Activated T-cell treated with anti-CD3 and anti-CD28 coated beads for 24 hours (primary cell): ENCODE measurements at places on chromosomes 4 and X.

- DNase-seq, result no peak
These were observed 43.9 kb upstream of the FAM9A start for GRCh38 chrX:8845060-8845459.

DNA sequence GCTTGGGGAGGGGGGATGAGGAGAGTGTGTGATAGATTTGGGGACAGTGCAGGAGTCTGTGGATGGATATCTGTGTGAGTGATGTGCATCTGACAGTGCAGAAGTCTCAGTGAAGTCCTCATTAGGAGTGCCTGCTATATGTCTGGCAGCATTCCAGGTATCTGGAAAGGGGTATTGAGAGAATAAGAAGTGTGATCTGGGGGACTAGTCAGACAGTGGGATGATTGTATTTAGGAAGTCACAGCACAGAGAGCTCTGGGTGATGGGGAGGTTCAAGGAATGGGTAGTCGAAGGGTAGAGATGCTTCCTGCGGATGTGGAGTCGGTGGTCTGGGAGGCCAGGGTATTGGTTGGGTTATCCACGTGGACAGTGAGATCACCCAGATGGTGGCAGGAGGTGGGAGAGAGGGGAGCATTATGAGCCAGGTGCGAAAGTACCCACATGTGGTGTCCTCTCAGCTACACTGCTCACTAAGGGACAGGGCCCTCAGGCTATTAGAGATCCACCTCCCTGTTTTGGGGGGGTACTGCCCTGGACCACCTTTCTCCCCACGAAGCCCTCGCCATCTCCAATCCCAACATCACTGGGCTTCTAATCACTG, 9.8 kb downstream of the MAGED2 start:
- DNase-seq, result no peak

- DNase-seq, result no peak
These were observed 45.7 kb upstream of the INTU start for GRCh38 chr4:127586922-127587571.

DNA sequence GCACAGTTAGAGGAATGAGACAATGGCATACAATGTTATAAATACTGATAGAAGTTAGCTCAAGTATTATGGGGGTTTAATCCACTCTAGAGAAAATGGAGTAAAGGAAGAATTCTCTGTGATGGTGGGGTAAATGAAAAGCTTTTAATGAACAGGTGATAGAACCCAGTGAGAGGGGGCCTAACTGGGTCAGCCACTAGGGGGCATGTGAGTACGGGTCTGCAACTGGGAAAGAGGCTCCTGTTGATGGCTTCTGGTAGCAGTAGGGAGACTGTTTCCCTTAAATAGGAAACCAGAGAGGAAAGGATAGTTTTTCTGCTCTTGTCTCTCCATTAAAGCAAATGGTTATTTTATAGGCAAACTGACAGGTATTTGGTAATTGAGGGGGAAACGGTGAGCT, 132.8 kb upstream of the GPR101 start:
- DNase-seq, result no peak

- no peak for DNase-seq
These were observed 366.0 kb downstream of the BCOR start for GRCh38 chrX:39731735-39732134.

DNA sequence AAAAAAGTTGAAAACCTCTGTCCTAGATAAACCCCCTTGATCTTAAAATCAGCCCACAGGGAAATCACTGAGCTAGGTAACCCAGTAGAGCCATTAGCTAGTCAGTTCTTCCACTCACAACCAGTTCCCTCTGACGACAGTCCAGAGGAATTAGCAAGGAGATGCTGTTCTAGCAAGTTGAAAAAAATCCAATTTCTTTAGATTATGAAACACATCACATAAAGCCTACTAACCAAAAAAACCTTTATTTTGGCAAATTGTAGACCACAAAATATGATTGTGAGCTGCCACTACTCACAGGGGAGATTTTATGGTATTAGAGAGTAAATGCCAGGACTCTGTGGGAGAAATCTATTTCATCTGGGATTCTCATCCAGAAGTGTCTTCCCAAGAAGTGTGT, 22.6 kb downstream of the ADAMTS3 start:
- no peak for DNase-seq

GRCh38 chrX:21166272-21166982, 207.8 kb upstream of the CNKSR2 start:
- no peak for DNase-seq
